ENCODE measurements at places on chromosomes 2 and 18.

DNA sequence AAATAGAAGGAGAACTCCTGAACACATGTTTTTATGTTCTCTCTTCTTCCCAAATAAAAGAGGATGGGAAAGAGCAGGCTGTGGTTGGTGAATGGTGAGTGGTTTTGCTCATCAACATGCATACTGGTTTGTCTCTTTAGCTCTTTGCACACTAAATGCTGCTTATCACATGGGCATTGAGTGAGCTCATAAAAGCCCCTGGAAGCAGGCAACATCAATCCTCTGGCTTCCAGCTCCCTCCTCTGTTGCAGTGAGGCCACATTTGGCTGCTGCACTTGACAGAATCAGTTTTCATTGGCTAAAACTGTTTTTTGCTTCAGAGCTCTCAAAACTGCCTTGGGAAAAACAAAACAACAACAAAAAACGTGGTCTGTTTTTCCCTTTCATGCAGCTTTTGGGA lies 1308.2 kb upstream of the NRXN1 start:
- peak; percentile 11 for DNase-seq

- DNase-seq, result no peak
Measured at GRCh38 chr2:74873678-74874640, 40.0 kb downstream of the HK2 start.

DNA sequence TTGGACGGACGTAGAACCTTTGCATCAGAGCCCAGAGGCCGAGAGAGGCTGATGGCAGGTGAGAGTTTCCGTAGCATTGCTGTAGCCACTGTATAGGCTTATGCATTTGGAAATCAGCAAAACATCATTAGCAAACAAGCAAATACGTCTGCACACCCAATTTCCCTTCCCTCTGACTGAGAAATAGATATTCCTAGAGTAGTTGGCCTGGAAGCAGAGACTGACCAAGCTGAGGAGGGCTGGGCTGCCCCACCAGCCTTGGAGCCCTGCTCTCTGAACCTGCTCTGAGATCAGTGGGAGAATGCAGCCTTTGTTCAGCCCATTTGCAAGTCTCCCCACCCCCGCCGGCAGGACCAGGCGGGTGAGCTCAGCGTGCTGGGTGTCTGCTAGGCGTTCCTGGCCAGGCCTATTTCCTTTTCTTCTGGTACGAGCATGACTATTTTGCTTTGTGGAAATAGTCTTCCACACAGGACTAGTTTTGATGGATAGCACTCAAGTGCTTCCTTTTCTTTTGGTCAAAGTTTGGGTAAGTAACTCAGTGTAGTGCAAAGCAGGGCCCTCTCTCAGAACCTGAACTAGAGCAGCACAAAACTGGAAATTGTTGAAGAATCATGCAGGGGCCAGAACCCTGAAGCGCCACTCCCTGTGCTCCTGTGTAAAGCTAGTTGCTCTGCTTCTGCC lies 21.9 kb upstream of the RNF149 start:
- peak; percentile 34 for DNase-seq

- no peak for DNase-seq
Measured at GRCh38 chr18:63867368-63868125, 20.0 kb upstream of the SERPINB2 start.

- peak; percentile 9 for DNase-seq
Measured at GRCh38 chr2:131105950-131106801, 1.0 kb downstream of the PLEKHB2 start.

DNA sequence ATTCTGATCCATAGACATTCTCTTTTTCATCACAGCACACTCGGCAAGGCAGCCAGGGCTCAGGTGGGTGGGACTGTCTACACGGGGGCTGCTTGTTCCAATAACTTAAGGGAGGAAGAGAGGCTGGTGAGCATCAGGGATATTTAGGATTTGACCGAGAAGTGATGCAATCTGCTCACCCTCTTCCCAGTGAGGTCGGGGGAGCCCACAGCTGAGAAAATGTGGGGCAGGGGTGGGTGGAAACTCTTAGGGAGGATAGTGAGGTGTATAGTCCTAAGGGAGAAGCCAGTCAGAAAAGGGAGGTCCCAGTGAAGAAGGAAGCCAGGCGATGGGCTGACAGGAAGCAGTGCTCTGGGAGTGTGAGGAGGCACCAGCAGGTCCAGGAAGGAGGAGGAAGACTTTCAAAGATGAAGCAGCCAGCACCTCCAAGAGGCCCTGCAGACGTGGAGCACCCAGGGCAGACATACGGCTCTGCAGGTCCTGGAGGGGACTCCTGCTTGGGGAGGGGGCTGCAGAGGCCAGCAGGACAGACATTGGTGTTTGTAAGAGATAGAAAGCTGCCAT lies 76.8 kb downstream of the GYPC start:
- no peak for DNase-seq

- DNase-seq, result no peak
Measured at GRCh38 chr18:46723856-46724415, 32.9 kb downstream of the ST8SIA5 start.

DNA sequence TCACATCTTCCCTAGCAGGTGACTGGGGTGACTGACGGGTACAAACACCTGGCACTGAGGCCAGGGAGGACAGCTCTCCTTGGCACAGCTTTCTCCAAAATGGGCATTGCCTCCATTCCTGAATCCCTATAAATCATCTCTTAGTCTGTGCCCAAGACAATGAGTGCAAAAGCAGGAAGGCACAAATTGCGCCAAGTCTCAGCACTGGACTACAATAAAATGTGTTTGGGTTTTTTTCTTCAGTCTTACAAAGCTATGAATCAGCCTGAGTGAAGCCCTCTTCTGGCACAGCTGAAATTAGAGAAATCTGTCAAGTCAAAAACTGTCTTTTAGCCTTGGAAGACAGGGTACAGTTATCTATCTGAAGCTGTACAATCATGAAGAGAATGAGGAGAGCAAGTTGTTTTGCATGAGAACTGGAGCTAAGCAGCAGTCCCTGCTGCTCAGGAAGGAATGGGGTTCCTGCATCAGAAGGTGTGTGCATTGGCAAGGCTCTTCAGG lies 90.8 kb downstream of the EPB41L3 start:
- DNase-seq, result no peak

DNA sequence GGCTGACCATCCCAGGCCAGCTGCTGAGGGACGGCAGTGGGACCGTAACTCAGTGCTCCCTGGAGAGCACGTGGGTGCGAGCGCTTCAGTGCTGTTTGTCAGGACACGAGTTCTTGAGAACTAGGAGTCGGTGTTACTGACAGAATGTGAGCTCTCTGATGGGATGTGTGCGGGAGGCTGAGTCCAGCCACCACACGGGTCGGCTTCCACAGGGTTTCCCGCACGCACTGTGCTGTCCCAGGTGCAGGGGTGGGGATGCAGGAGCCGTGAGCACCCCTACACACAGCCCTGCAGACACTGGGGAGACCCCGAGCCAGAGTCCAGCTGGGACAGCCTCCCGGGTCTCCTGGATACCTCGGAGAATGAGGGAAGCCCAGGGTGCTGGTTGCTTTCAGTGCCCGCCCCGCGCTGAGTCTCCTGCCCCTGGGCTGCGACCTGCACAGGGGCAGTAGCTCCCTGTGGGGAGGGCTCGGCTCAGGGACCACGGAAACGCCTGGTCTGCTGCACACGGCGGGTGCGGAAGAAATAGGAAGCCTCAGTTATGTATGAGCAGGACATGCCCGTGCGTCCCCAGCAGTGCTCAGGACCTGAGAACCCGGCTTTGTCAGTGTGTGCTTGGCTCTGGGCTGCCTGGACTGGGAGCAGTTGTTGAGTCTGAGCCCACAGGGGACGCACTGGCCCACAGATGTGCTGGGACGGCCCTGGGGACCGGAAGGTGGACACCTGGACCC lies 71.2 kb downstream of the KCNG2 start:
- DNase-seq, result no peak

DNA sequence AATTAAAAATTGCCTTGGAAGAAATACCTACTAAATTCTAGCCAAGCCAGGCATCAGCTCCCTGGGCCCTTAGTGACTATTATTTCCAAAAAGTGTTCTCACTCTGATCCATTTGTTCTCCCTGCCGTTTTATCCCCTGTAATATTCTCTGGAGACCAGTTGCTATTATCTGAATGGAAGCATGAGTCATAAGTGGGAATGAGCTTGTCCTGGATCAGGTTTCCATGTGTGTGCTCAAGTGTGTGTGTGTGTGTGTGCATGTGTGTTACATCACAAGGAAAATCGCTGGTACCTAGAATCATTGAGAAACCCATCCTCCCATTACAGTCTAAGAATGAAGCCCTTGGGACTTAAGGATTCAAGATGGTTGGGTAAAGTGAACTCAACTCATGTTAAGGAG lies 130.3 kb upstream of the CXCR4 start:
- peak; percentile 32 for DNase-seq

- no peak for DNase-seq
Measured at GRCh38 chr2:172753610-172754009, 18.0 kb downstream of the RAPGEF4 start.

- no peak for DNase-seq
Measured at GRCh38 chr2:193810533-193810932, 1615.8 kb upstream of the TMEFF2 start.

GRCh38 chr2:240249423-240250149 lies 109.1 kb upstream of the OTOS start:
- DNase-seq, result peak; percentile 19

DNA sequence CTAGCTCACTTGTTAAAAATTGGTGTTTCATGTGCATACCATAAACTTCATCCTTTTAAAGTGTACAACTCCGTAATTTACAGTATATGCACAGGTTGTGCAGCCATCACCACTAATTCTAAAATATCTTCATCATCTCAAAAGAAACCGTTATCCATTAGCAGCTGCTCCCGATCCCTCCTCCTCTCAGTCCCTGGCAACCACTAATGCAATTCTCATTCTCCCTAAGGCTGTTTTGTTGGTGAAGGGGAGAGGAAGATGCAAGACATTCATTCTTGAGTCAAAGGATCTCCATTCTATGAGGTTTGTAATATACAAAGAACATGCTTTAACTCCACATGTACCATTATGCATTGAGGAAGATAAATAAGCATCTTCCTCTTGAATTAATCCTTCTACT lies 48.6 kb downstream of the RNU4ATAC start:
- DNase-seq, result no peak

- no peak for DNase-seq
Measured at GRCh38 chr2:27347641-27348040, 8.9 kb downstream of the GTF3C2 start.

DNA sequence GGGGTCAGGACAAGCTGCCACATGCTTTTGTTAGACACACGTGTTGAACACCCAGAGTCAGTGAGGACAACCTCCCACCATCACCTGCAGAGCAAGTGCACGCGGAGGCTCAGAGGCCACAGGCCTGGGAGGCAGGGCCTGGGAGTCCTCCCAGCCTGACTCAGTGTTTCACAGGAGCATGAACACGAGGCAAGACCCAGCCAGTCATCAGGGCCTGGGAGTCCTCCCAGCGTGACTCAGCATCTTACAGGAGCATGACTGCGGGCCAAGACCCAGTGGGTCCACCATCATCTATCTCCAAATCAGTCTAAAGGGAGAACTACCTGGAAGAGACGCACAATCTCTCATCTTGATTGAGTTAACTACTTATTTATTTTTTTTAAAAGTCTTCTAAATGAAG lies 112.6 kb upstream of the PXDN start:
- no peak for DNase-seq

- DNase-seq, result no peak
Measured at GRCh38 chr2:217552081-217552480, 450.7 kb downstream of the TNS1 start.

GRCh38 chr18:40099641-40100040 lies 1855.4 kb upstream of the PIK3C3 start:
- no peak for DNase-seq

- no peak for DNase-seq
Measured at GRCh38 chr2:223759569-223760430, 77.6 kb downstream of the AP1S3 start.

DNA sequence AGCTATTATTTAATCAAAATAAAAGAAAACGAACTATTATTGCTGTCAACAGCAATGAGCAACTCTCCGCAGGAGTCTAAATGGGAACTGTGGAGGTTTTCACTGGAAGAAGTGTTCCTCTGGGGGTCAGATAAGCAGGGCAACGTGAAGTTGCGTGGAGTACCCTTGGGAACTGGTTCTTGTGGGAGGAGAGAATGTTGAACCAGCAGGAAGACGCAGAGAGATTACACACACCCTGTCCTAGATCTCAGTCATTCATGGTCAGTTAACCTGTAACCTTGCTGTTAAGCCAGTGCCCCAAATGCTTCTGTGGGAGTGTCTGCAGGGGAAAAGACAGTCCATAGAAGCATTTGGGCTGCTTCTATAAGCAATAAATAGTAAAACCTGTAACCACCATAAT lies 20.4 kb upstream of the CABLES1 start:
- no peak for DNase-seq

DNA sequence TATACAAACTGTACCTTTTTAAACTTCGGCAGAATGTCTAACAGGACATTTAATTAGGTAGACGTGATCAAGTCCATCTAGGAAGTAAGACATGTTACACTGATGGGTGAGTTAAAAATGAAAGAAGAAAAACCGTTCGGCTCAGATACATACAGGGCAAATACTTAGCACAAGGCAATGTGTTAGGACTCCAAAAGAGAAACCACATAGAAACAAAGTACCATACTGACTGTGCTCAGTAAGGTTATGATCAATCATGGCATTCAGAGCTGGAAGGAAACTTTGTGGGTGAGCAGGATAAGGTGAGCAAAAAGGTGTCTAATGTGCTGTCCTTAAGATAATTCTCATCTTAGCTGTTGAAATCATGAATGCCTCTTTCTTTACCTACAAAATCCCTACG lies 211.9 kb downstream of the STK39 start:
- no peak for DNase-seq

DNA sequence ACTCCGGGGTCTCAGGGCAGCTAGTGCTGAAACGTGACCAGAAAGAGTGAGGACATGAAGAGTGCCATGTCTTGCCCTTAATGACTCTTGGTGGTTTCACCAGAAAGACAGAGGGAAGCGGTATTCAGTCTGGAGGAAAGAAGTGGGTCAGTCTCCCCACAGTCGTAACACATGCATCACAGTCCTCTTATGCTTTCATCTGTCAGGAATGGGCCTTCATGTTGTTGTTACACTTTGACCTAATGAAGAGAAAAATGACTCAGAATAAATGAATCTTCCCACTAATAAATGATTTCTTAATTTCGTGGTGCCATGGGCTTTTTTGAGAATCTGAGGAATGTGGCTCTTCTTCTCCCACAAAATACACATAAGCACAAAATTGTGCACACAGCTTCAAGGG lies 103.2 kb downstream of the SLC8A1 start:
- no peak for DNase-seq
